ENCODE measurements at places on chromosomes 16 and 17.

- DNase-seq, result peak; percentile 78
These were observed 916 bp downstream of the PAGR1 start for GRCh38 chr16:29816694-29817441.

- no peak for DNase-seq
These were observed 61.2 kb upstream of the MPHOSPH6 start for GRCh38 chr16:82231008-82231787.

- DNase-seq, result no peak
These were observed 17.1 kb downstream of the ATP1B2 start for GRCh38 chr17:7667656-7668406.

DNA sequence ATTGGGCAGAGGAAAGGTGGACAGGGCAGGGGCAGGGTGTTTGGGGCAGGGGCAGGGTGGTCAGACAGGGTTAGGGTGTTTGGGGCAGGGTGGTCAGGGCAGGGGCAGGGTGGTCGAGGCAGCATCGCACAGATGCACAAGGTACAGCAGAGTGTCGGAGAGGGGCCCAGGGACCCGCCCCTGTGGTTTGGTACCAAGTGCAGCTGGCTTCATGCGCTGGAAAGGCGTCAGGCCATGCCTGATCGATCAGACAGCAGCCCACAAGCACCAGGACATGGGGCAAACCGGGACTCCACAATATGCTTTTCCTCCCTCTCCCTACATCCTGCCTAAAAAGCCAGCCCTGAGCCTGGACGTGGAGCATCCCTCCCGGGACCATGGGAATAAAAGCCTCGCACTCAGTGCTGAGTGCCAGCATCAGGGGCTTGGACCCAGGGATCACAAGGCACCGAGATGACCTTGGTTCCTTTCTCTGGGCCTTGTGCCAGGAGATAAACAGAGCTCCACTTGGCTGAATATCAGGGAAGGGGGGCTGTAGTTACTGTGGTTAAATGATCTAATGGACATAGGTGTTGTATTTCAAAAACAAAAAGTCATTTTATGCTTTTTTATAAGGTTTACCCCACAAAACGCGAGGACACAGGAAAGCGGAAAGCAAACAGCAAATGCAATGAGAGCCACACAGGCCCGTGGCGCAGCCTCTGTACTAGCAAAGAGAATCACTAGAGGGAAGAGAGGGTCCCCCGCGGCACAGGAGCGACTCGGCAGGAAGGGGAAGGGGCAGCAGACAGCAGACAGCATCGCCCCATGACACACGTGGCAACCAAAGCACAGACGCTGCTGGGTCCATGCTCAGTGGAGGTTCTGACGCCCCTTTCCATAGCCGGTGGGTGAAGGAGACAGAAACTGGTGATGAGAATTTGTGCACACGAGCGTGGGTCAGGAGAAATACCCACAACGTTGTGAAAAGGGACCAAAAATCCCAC, 5.3 kb upstream of the HEXD start:
- peak; percentile 32 for DNase-seq

- no peak for DNase-seq
These were observed 7.3 kb downstream of the NR1D1 start for GRCh38 chr17:40093005-40093579.

- DNase-seq, result no peak
These were observed 174.0 kb downstream of the KATNIP start for GRCh38 chr16:27723711-27724481.

DNA sequence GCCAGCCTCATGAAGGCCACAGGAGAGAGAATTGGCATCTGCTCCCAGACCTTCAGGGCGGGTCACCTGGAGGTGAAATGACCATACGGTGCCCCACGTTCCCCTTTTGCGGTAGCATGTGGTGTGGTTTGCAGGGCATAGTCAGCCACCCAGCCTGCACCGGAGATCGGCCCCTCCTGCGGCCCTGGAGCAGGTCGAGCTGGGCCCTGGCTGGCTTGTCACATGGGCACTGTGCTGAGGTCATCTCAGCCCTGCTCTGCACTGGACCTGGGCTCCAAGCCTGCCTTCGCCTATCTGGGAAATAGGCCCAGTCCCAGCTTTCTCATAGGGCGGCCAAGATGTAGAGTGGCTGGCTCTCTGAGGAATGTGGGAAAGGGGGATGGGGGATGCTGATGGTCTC, 16.2 kb downstream of the GSE1 start:
- DNase-seq, result no peak

DNA sequence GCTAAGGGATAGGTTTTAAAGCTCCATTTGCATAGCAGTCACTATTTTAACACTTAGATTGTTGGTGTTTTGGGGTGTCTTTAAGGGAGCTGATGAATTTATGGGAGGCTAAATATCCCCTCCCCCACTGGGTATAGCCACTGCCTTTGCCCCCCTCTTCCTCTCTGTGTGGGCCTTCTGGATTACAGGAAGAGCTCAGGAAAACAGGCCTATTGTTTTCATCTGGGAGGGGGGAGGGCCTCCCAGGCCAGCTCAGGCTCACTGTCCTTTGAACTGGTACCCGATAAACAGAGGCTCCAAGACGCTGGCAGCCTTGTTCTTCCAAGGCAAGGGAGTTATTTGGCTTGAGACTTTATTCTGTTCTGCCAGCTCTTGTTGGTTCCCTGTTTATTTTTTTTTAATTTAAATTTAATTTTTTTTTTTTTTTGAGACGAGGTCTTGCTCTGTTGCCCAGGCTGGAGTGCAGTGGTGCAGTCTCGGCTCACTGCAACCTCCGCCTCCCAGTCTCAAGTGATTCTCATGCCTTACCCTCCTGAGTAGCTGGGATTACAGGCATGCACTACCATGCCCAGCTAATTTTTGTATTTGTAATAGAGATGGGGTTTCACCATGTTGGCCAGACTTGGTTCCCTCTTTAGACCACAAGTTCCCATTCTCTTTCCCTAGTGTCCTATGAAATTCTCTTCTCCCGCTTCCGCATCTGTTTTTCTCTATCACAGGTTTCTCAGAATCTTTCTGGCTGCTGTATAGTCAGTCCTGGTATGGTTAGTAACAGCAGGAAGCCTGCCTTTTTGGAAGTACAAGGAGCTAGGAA, 25.1 kb downstream of the MINK1 start:
- no peak for DNase-seq

DNA sequence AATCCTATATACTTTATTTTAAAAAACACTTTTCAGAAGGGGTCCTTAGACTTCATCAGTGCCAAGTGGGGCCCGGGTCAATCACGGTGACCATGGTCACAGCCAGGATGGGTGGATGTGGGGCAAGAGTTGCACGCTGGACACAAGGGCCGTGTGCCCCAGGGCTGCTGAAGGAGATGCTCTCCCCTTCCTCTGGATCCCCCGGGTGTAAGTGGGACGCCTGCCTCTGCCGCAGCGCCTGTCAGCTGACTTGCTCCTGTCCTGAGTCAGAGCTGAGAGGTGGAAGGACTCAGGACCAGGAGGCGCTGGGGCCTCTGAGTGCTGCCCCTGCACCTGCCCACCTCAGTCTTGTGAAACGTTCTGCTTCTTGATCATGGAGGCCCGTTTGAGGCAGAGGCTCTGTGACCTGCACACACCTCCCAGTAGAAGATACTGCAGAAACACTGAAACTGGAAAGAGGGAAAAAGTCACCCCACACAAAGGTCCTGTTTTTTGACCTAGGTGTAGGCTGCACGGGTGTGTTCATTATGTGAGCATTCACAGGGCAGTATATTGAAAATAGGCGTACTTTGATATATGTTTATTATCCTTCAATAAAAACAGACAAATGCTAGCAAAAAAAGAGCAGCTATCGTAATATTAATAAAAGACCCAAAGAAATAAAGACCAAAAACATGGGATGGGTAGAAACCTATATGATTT, 40.9 kb upstream of the BAHCC1 start:
- DNase-seq, result no peak

GRCh38 chr17:44955674-44956425, 8.3 kb upstream of the KIF18B start:
- no peak for DNase-seq

GRCh38 chr17:27288183-27288582, 5.7 kb upstream of the WSB1 start:
- DNase-seq, result no peak

- DNase-seq, result no peak
These were observed 487.1 kb downstream of the GRIN2A start for GRCh38 chr16:9695152-9695551.

- DNase-seq, result no peak
These were observed 50.6 kb downstream of the RAB11FIP3 start for GRCh38 chr16:476039-476438.

DNA sequence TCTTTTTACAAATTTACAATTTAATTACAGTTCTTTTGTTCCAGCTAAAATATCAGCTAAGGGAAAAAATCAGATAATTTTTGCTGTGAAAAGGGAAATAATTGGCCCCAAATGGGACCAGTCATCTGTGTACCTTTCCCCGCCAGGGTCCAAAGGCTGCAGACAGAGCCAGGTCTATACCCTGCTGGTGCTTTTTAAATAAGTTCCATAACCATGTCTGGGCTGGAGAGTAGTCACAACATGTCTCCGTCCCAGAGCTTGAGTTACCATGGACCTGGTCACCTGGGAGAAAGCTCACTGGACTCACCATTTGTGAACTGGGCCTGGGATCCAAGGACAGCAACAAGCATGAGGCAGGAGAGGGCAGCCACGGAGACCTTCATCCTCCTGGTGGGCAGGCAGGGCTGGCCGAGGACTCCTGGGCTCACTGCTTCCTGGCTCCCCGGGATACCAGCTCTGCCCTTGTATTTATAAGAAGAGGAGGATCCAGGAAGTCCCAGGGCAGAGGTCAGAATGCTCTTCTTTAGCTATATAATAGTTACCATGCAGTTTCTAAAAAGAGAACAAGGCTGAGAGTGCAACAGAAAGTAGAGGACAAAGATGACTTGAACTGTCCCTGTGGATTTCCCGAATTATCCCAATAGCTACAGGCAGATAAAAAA, at the start of gene CCL15:
TSS of gene CCL15 (minus strand) at position 444 of the 662 bp plus-strand sequence. CDS start at position 383, 61 bp downstream.
- DNase-seq, result no peak

GRCh38 chr16:51053775-51054174, 97.3 kb downstream of the SALL1 start:
- DNase-seq, result no peak

GRCh38 chr16:88346680-88347505, 35.9 kb upstream of the ZNF469 start:
- DNase-seq, result no peak

GRCh38 chr16:22373662-22374310, 633 bp downstream of the CDR2 start:
- DNase-seq, result peak; percentile 47

- no peak for DNase-seq
These were observed 16.2 kb downstream of the MARCHF10 start for GRCh38 chr17:62791767-62792446.

DNA sequence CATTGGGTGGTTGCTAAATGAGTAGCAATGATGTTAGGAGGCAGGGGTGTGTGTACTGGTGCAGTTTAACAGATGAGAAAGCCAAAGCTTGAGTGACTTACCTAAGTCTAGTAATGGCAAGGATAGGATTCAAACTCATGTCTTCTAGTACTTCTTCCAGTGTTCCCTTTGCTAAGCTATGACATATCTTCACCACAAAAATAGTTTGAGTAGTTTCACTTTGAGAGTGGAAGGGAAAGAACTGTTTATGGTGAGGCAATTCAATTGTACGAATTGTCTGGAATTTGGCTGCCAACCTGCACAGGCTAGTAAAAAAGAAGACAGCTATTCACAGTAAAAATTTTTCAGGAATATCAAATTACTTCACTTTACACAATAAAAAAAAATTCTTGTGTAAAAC, 138.0 kb downstream of the NLK start:
- DNase-seq, result no peak

DNA sequence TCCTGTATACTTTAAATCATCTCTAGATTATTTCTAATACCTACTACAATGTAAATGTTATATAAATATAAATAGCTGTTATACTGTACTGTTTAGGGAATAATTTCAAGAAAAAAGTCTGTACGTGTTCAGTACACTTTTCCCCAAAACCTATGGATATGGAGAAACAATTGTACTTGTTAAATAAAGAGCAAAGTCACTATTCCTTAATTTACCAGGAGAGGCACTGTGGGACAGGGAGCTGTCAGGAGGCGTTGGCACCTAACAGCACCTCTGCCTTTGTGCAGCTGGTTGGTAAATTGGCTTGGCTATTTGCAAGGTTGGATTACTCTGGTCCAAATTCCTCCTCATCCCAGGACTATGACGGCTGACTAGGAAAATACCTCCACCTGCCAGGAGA, 28.0 kb downstream of the CRHR1 start:
- DNase-seq, result peak; percentile 13

DNA sequence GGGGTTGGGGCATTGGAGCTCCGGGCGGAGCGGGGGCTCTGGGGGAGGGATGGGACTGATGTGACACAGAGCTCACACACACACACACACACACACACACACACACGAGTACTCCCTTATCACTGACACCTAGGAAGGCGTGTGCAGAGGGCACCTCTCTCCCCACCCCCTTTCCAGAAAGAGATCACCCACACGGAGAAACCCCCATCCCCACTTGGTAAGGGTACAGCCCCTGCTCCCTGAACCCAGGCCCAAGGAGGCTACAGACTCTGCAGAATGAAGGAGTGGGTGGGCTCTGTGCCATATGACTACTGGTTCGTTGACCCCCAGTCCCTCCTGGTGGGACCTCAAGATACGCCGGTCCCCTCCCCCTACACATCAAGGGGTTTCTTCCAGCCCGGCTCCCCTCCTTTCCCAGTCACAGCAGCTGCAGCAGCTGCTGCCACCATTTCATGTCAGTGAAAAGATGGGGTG, 8.7 kb upstream of the ARHGAP23 start:
- DNase-seq, result peak; percentile 45

DNA sequence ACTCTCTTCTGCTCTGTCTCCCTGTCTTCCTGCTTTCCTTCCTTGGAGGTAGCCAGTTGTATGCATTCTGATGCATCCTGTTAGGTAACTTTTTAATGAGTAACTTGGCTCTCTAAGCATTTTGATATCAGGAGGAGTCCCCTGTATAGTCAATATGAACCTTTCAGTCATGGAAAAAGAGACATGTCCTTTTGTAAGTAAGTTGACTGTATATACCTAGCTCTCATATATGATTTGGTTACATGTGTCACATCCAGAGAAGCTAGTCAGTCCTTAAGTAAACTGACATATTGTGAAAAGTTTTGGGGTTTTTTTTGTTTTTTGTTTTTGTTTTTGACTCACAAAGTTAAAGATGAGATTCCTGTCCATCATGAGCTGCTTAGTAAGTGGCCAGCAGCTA, 18.8 kb downstream of the UTP18 start:
- no peak for DNase-seq

DNA sequence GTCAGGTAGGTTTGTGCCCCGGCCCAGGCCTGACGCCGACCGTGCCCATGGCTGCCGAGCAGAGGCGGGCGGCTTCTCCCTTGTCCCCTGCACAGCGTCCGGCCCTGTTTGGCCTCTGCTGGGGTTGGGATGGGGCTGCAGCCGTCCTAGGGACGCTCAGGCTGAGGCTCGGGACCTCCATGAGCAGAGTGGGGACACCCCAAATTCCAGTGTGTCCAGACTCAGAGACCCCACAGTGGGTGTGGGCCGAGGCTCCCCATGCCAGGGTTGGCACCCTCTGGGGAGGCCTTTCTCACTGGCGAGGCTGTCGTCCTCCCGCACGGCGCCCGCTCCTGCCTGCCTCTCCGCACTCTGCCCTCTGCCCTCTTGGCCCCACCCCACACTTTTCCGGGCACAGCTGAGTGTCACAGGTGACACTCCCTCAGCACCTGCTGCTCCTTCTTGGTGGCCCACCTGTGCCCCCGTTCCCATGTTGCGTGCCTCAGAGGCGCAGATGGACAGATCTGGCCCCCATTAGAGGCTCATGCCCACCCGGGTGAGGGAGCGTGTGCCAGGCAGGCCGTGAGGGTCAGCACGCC, 16.1 kb downstream of the TRAF7 start:
- DNase-seq, result no peak

GRCh38 chr17:76079956-76080767, 1.2 kb downstream of the ZACN start:
- DNase-seq, result peak; percentile 30

All from NAMALWA (cell line).